ENCODE measurements at places on chromosomes 6 and 20.
A peak's percentile ranks its signal among the peaks of the same experiment; 100 is the strongest.

- no peak for DNase-seq
Observed at GRCh38 chr6:18684343-18684742, 297.2 kb downstream of the RNF144B start.

- DNase-seq, result peak; percentile 52
Observed at GRCh38 chr20:47610247-47610944, 108.7 kb downstream of the NCOA3 start.

DNA sequence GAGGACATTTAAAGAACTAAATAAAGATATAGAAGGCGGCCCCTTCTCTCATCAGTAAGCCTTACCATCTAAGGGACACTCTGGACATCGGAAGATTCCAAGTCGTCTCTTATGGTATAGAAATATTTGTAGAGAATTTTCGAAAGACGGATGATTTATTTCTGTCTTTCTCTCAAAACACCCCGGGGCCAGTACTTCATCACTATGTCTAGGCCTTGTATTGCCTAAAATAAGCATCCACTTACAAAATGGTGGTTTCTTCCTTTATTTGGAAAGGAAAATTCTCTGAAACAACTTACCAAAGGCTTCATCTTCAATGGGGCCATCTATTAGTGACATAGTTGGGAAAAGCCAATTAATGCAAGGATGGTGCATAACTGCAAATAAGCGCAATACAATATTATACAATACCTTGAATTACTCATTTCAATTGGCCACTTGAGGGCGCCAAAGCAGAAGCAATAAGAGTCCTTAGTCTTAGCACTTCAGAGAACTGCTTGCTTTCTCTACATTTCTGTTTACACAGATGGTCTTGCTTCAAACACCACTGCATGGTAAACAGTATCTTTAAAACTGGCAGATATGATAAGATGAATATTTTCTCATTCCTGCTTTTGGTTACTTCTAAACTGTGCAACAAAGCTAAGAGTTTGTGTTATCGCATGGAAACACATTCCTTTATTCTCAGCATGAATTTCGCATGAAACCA, 113.2 kb downstream of the VIP start:
- peak; percentile 67 for DNase-seq

GRCh38 chr20:37700301-37700700, 6.5 kb downstream of the CTNNBL1 start:
- DNase-seq, result no peak

- DNase-seq, result no peak
Observed at GRCh38 chr6:3868544-3868943, 19.4 kb downstream of the FAM50B start.
